ENCODE measurements at places on chromosomes 5 and 9.

DNA sequence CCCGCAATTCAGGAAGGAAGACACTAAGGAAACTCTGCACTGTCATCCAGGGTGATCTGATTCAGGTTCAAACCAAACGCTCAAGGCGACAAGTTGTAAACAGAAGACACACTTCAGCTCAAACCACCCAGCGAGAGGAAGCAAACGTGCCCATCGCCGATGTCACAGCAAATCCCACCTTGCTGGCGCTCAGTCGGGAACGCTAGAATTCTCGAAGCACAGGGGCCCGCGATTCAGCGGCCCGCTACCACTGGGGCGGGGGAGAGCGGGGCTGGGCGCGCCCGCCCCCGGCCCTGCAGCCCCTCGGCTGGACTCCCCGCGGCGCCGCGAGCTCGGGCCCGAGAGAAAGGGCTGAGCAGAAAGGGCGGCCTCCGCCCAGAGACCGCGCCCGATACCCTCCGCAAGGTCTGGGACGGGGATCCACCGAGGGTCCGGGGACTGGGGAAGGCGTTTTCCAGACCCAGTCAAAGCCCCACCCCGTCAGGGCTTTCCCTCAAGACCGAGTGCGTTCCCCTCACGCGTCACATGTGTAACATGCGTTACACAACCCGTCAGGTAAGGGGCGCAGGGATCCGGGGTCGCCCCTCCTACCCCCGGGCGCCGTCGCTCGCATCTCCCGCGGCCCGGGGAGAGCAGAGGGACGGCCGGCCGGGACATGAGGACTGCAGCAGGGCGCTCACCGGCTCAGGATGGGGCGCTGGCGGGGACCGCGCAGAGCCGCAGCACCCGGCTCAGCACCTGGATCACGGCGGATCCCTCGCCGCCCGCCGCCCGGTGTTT is 469 bp downstream of the AGTPBP1 start:
- peak; percentile 68 for DNase-seq

DNA sequence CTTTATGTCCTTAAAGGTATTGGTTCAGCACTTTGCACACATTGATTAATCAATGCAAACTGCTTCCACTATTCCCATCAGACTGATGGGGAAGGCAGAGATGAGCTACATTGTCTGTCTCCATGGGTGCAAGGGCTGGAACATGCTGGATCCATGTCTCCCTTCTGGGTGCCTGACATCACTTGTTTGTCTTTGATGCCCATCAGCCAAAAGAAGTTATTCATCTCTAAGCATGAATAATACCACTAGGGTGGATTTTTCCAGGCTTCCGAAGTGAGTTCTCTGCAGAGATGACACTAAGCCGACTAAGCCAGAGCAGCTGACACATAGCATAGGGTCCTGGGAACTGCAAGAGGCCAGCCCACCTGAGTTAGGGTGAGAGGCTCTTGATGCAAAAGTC is 8.7 kb downstream of the FGF1 start:
- DNase-seq, result no peak

DNA sequence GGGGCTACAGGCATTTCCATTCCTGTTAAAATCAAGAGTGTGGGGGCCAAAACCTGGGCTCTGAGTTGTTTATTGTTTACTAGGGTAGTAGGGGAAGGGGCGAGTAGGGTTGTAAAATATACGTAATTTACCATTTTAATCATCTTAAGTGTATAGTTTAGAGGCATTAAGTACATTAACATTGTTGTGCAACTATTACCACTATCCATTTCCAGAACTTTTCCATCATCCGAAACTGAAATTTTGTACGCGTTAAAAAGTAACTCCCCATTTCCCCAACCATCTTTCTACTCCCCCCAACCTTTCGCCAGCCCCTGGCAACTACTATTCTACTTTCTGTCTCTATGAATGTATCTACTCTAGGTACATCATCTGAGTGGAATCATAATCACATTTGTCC is 3.6 kb upstream of the FOXD1 start:
- no peak for DNase-seq

DNA sequence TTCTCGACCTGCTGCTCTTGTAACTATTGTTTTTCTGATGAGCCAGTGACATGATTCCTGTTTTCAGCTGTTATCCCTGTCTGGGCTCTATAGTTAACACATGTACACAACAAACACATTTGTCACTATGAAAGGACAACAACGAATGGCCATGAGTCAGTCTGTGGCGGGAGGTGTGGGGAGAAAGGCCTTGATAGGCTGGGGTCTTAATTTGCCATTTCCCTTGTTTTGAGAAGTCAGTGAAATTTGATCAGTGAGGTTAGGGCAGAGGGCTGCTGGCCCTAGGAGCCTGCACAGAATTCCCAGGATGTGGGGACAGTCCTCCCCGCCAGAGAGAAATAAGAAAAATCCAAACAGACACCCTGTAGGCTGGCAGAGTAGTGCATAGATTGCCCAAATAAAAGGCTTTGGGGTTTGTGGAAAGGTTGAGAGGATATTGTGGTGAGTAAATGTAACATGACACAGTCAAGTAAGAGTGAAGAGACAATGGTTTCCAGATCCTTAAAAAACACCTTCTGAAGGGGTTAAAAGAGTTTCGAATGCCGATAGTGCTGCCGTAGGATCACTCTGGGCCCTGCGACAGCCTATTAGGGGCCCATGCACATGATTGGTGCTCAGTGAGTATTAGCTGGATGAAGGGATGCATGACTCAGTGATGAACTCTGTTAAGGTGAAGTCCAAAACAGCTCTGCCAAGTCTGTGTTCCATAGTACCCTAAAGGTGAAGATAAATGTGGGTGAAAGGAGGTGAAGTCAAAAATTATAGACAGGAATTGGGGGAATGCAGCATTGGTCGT is 110.9 kb upstream of the PRRC1 start:
- DNase-seq, result no peak

- DNase-seq, result peak; percentile 8
These were observed 739.0 kb downstream of the DTWD2 start for GRCh38 chr5:118249386-118249785.
